Activated CD4-positive, alpha-beta T cell treated with anti-CD3 and anti-CD28 coated beads, Interleukin-2, amount 50 U/mL, for 24 hours (primary cell): ENCODE measurements at places on chromosomes 2 and 18.

- no peak for DNase-seq
Measured at GRCh38 chr2:181578829-181579228, 78.1 kb downstream of the CERKL start.

DNA sequence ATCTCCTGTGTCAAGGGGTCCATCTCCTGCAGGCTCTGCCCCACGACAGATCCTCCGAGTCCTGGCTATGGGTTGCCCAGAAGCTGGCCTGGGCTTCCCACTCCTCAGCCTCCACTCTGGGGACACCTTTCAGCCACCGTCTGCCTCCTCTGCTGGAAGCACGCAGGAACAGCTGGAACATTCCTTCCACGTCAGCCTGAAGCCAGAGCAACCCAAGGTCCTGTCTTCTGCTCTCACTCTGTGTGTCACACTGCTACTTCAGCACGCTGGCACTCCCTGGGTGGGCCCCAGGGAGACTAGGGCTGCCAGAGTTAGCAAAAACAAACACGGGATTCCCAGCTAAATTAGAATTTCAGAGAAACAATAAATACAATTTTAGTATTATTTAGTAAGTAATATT lies 148.8 kb downstream of the HRH4 start:
- no peak for DNase-seq

DNA sequence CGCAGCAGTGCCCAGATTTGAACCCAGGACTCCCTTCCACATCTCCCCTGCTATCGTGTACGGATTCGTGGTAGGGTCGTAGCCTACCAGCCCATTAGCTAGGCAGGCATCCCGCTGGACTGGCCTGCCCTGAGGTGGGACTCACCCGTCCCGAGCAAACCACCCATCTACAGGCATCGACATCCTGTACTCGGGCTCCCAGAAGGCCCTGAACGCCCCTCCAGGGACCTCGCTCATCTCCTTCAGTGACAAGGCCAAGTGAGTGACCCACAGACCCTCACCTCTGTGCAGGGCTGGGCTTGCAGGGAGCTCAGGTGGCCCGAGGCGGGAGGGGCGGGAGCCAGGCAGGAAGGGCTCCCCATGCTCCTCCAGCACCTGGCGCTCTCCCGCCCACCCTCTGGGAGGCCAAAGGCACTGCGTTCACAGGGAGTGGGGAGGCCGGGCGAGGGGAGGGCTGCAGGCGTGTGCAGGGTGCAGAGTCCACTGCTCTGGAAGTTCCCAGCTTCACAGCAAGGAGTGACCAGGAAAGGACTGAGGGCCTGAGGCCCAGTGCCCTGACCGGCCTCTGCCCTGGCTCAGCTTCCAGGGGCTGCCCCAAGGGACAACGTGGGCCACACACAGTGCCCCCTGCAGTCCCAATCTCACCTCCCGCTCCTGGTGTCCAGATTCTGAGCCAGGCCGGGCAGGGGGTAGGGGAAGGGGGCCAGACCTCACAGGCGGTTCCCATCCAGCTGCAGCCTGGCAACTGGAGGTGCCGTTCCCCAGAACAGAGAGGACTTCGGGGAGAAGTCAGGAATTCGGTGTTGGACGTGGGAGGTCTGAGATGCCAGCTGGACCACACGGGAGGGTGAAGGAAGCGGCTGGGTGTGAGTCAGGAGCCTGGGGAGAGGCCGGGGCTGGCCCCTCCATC lies 5.4 kb downstream of the AGXT start:
- DNase-seq, result no peak

- DNase-seq, result no peak
Measured at GRCh38 chr18:30457156-30457555, 585.4 kb downstream of the DSC3 start.

GRCh38 chr2:54468673-54469072 lies 12.5 kb downstream of the SPTBN1 start:
- DNase-seq, result no peak

GRCh38 chr2:209091056-209091455 lies 332.8 kb upstream of the MAP2 start:
- no peak for DNase-seq

DNA sequence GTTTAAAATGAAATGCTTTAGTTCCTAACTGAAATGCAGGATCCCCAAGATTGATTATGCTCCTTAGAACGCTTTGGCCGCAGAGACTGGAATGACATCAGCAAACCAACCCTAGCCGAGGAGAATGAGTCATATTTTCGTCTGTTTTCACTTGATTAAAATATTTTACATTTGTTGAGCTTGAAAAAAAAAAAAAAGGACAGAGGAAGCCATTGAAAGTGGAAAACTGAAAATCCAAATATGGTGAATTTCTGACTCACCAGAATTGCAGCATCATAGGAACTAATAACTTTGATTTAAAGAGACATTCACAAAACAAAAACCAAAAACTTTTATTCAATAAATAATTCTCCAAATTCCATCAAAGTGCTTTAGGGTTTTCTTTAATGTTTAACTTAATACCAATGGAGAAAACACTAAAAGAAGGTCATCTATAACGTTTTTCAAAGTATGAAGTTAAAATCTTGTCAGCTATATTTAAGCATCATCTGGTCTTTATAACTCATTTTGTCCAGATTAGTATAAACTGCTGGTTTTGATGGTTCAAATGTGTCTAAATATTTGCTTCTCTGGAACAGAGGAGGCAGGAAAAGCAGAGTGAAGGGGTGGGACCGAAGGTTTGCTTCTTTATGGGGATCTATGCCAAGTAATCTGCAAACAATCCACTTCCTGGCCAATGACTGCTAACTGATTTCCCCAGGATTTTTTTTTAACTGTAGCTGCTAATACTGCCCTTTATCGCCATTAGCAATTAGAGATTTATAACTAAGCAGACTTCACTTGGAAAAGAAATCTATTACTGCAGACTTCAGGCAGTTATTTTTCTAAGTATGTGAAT lies 30.9 kb upstream of the COL5A2 start:
- peak; percentile 25 for DNase-seq

GRCh38 chr2:128594953-128595677 lies 276.4 kb upstream of the HS6ST1 start:
- no peak for DNase-seq

- DNase-seq, result no peak
Measured at GRCh38 chr2:74562126-74562775, 7.7 kb downstream of the DOK1 start.

DNA sequence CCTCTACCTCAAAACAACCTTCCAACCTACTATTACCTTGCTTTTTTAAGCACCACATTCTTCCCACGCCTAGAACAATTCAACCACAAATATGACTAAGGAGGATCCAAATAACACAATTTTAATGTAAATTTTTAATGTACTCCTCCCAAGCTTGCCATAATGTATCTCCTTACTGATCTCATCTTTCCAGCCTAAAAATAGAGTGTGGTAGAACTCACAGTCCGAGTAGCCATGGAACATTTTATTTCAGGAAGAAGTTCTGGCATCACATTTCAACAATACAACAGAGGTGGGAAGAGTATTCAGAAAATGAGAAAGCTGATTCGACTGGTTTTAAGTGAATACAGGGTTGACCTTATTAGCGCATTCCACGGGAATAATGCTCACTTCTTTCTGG lies 15.4 kb downstream of the FEZ2 start:
- DNase-seq, result no peak

DNA sequence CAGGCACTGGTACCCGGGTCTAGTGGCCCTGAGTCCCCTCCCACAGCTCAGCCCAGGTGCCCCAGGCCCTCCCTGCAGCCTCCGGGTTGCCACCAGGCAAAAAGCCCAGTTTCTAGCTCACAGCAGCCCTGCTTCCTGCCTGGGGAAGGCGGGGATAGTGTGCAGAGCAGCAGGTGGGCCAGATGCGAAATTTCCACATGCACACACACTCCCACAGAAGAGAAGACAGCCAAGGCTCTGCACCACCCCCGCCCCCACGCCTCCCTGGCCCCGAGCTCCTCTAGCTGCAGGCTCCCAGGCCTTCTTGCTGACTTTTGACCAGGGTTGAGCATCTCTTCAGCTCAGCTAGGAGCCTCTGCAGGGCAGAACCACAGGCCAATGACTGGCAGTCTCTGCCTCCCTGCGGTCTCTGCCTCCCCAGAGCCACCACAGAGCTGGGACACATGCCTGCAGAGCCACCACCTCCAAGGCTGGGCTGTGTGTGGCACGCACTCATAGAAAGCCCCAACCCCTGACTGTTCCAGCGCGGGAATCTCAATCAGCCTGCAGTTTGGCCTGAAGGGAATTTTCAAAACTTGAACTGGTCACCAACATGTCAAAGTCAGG lies 7.2 kb downstream of the SLC66A2 start:
- DNase-seq, result no peak

GRCh38 chr2:11408959-11409571 lies 56.9 kb downstream of the E2F6 start:
- DNase-seq, result no peak

DNA sequence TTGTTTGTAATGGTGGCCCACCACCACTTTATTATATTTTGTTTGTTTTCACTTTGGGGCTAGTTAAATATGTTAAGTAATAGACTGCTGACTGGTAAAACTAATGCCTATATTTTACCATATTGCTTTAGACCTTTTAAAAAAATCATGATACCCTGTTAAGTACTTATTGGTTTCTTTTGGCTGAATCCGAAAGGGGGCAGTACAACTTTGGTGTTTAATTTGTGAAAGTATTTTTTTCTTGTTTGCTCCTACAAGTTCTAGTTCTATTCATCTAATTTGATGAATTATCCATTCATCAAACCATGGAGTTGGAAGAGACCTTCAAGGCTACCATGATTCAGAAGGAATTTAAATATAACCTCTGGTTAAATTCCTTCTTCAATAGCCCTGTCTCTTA lies 147.0 kb downstream of the MBD5 start:
- no peak for DNase-seq

- DNase-seq, result no peak
Measured at GRCh38 chr18:56967035-56967434, 179.9 kb upstream of the BOD1L2 start.

GRCh38 chr18:76495006-76495370 lies at the start of gene ZNF516:
Gene ZNF516 (minus strand): TSS chr18:76495242. CDS start chr18:76443054, 52,188 bp downstream.
- DNase-seq, result no peak

DNA sequence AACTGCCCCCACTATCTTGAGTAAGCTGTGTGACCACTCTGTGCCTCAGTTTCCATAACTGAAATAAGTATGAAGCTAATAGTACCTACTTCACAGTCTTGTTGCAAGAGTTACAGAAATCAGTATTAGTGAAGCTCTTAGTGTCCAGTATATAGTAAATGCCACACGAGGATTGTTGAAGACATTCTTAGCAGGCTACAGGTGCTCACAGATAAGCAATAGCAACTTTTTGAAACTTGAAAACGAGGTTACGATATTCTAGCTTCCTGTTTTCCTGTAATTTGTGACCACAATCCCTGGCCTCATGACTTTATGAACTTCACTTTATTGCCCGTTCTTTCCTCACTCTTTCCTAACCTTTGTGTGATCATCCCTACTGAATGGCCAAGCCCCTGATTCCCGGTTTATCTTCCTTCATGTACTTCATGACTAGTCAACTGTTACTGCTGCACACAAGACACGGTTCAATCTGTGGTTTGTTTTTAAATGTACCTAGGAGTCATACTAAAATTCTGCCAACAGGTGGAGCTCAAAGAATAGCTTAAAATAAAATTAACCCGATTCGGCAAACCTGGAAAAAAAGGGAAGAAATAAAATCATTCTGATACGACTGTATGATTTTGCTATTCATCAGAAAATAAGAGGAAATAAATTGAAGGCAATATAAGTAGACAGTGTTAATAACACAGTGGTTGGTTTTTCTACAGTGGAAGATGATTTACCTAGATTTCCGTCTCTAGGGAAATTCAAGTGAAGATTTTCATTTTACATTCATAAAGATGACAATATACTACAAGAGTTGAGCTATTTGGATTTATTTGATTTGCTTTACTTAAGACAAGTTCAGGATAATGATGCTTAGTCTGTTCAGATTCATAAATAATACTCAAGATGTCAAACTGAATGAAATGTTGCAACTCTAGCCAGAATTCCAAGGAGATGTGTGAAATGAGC lies 38.1 kb upstream of the STAT1 start:
- no peak for DNase-seq

- no peak for DNase-seq
Measured at GRCh38 chr2:199302851-199303250, 154.9 kb downstream of the SATB2 start.

- no peak for DNase-seq
Measured at GRCh38 chr18:52451851-52452250, 111.9 kb downstream of the DCC start.

GRCh38 chr2:228164718-228165117 lies 16.8 kb downstream of the SPHKAP start:
- no peak for DNase-seq

DNA sequence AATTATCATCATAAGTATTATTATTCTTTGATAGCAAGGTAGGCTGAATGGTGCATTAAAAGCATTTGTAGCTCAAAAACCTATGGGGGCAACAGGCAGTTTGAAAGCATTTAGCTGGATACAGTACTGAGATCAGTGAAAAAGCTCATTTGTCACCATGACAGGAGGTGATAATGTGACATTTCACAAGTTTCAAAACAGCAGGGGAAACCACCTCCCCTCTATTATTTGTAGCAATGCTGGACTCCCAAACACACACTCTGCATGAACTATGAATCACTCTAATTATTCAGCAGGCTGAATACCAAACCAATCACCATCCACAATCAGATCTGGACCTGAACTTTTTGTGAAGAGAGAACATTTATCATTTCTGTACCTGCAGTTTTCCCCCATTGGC lies 63.4 kb downstream of the MYO5B start:
- no peak for DNase-seq

DNA sequence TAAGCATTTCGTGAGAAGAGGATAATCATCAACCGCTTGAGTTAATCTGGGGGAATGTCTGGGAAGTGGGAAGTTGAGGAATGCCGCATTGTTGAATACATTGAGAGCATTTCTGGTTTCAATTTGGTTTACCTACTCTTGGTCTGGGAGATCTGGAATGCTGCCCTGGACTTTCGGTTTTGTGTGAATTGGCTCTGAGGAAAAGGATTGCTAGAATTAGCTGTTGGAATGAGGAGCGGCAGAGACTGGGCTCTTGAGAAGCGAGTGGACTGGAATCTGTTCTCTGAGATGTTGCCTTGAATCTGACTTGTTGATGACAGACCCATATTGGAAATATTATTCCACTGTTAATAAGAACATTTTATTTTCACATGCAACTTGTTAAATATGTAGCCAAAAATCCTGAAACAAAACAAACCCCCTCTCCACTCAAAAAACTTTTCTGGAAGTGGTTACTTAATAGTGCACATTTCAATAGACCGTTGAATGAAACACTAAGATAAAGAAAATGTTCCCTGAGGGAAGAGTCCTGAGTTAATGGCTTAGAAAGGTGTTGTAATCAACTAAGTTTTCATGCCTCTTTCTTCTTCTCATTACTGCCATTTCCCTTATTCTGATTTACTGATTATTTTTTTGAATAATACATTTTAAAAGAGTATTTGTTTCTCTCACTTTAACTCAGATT lies 50.8 kb downstream of the PTPRM start:
- DNase-seq, result no peak

DNA sequence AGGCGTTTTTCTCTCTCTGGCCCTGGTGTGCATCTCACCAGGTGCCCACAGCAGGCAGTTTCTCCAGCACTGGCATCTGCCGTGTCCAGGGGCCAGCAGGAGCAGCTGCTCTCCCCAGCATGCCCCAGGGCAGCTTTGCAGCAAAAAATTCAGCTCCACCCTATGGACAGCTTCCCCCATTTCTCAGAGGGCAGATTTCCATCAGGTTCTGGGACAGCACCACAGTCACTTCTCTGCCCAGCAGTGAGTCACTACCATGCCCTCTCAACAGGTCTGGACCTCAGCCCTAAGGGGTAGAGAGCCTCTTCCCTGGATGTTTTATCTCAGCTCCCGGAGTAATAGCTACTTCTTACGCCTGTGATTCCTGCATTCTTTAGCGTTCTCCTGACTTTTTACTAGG lies 170.2 kb upstream of the RAB12 start:
- DNase-seq, result no peak

- no peak for DNase-seq
Measured at GRCh38 chr2:120845277-120845676, 109.6 kb downstream of the GLI2 start.

GRCh38 chr2:8598295-8599165 lies 83.3 kb upstream of the ID2 start:
- DNase-seq, result no peak
